Activated CD8-positive, alpha-beta memory T cell treated with anti-CD3 and anti-CD28 coated beads for 1 hour (primary cell): ENCODE measurements at places on chromosomes 5 and 9.

- no peak for DNase-seq
Observed at GRCh38 chr5:43647789-43648188, 44.8 kb downstream of the NNT start.

- no peak for DNase-seq
Observed at GRCh38 chr5:131794586-131794985, 2.2 kb downstream of the FNIP1 start.

DNA sequence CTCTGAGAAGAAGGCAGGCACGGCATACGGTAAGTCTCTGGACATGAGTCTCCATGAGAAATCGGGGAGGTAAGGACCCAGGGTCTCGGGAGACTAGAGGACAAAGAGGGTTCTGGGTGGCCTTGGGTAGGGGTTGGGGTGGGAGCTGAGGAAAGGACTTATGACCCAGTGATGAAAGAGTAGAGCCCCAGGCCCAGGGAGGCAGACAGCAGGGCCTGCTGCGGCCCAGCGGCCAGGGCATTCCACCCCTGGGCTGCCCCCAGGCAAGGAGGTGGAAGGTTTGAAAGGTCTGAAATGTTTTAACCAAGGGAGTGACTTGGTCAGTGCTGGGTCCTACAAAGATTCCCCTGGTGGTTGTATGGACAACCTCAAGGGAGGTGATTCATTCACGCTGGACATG is 89.1 kb downstream of the CRB2 start:
- DNase-seq: no peak

- DNase-seq: no peak
Observed at GRCh38 chr5:2353211-2353610, 398.3 kb downstream of the IRX2 start.

DNA sequence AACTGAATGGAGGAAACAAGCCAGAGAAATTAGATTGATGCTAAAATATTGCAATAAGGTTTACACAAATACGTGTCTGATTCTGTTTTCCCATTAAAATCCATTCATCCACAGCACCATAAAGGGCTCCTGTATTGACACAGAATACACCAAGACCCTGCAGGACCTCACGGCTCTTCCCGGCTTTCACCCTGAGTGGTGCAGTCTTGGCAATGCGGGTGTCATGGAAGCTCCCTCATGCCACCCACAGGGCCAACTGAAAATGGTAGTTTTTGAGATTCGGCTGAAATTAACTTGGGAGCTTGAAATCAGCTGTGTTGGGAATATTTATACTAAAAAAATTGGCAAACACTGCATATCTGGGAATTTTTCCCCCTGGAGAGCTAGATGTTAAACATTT is 17.3 kb upstream of the EXOC3 start:
- no peak for DNase-seq

GRCh38 chr9:77661566-77662085 is 13.5 kb upstream of the GNA14 start:
- DNase-seq: no peak

DNA sequence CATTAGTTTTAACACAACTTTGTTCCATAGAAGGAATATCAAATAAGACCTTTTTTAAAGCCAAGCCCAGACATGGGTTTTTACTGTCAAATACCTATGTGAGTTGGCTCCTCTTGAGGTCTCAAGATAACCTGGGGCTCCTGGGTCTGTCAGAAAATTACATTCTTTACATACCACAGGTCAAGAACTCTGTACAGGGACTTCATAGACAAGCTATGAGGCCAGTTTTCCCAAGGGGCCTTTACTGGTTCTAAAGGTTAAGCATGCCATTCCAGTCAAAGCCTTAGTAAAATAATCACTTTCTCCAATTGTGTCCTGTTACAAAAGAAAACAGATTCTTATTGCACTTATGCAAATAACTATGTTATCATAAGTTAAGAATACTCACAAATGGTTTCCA is 15.5 kb upstream of the SMC2 start:
- no peak for DNase-seq

DNA sequence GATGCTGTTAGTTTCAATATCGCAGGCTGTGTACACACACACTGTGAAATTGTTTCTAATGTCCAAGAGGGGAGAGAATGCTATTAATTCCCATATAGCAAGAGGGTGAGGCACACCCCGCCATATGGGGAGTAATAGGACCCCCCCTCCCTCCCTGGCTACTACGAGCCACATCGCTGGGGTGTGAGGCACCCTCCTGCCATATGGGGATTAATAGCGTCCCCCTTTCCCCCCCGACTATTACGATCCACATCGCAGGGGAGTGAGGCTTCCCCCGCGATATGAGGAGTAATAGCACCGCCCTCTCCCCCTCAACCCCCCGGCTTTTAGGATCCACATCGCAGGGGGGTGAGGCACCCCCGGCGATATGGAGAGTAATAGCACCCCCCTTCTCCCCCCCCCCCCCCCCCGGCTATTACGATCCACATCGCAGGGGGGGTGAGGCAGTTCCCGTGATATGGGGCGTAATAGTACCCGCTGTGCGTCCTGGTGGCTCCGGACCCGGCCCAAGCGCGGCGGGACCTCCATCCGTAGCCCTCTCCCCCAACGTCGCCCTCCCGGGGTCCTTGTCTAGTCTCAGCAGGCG is 494 bp upstream of the STK32A start:
- DNase-seq: no peak

- DNase-seq: no peak
Observed at GRCh38 chr5:135916638-135917263, 21.1 kb upstream of the IL9 start.

DNA sequence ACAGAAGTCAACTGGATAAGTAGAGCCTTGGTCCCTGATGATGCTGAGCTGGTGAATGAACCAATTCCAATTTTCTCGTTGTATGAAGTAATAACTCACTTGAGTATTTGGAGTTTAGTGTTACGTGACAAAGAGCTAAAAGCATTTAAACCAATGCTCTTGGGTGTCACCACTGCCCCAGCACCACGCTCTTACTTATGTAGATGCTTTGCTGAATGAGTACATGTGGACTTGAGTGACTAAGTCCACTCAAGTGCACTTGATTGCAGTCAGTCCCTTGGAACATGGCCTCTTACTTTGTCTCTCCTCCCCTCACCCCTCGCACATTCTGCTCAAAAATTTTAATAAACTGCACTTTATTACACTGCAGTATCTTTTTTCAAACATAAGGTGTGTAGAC is 184.0 kb downstream of the MAN2A1 start:
- DNase-seq: no peak

DNA sequence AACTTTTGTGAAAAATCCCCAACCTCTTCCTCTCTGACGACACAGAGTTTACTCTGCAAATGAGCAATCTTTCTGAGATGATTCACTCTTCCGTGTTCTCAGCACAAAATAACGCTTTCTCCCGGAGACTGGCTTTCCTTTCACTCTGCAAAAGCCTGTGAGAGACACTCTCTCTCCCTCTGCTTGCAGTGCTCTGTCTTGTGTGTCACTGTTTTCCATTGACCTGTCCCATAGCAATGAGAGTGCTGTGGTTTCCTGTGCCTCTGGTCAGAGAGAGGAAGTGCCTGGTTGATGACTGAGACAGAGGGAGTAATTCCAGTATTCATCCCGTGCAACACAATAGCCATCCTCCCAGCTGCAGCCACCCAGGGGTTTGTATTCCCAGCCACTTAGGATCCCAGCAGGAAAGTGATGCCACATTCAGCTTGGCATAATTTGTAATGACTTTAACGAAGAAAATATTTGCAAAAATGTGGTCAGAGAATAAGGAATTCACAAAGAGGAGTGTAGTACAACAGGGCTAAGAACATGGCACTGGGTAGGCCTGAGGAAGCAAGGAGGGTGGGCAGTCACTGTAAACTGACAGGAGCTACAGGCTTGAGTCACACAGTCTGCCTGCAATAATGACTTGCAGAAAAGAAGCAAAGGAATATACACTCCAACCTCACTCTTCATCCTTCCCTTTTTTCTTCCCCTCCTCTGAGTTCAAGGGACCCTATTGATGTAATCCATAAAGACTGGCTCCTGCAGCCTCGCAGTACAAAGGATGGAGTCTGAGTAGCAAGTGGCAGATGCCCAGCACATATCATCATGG is 463.5 kb upstream of the RGMB start:
- DNase-seq: no peak

- no peak for DNase-seq
Observed at GRCh38 chr5:136382071-136382470, 16.7 kb upstream of the TRPC7 start.

DNA sequence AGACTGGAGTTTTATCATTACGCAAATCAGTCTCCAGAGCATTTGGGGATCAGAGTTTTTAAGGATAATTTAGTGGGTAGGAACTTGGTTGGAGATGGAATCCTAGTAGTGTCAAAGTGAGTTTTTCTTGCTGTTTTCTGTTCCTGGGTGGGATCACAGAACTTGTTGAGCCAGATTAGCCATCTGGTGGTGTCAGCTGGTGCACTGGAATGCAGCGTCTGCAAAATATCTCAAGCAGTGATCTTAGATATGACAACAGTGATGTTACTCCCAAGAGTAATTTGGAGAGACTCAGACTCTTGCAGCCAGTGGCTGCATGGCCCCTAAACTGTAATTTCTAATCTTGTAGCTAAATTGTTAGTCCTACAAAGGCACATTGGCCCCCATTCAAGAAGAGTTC is 1257.8 kb downstream of the MAT2B start:
- no peak for DNase-seq

- no peak for DNase-seq
Observed at GRCh38 chr5:162550236-162550635, 482.7 kb downstream of the GABRG2 start.

DNA sequence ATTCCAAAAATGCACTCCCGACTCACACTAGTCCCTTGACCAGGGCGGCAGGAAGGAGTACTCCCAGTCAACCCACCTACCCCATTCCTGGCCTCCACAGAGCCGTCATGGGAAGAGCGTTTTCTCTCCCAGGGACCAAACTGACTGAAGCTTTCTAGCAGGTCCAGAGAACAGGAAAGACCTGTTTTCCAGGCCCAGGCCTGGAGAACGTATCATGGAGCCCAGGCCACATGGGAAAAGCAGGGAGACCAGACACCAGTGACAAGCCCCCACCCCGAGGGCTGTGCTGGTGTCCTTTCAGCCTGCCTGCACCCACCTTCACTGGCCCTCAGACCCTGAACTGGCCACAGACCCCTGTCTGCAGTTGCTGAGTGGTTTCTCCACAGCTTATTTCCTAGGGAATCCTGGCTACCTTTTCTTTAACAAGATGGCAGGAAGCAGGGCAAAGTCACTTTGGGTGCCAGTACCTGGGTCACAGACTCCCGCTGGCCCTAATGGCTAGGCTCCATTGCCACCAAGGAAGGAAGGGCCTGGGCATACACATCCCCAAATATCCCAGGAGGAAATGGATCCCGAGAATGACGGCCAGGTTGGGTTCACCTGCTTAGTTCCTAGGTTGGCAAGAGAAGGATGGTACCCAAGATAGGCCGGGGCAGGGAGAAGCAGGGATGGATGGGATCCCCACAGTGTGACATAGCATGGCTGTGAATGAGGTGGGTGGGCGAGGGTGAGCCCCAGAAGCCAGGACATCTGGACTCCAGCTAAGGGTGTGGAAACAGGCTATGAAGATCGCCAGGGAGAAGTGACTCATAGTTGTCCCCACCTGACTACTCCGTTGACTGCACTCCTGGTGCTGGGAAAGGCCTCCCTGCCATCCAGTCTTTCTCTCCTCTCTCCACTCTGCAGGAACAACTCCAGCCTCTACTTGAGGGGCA is 12.2 kb downstream of the CCNI2 start:
- DNase-seq: no peak

DNA sequence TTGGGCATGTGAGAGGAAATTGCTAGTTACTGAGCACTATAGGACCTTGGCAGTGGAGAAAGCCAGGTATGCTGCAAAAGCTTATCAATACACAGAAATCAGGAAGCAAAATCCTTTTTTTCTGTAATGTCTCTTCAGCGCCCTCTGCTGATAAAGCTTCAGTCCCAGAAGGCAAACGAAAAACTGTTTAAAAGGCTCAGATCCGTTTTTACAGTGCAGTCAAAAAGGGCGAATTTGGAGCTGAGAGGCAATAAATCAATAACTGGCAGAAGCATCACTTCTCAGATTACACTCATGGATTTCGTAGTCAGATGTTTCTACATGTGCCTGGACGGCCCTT is 1.1 kb upstream of the MAN2A1 start:
- no peak for DNase-seq

- no peak for DNase-seq
Observed at GRCh38 chr5:56342616-56343015, 109.5 kb upstream of the ANKRD55 start.
